Stimulated activated CD8-positive, alpha-beta memory T cell treated with anti-CD3 and anti-CD28 coated beads, Interleukin-7, amount 100 ng/mL, for 48 hours (primary cell): ENCODE measurements at places on chromosomes 6 and 20.

DNA sequence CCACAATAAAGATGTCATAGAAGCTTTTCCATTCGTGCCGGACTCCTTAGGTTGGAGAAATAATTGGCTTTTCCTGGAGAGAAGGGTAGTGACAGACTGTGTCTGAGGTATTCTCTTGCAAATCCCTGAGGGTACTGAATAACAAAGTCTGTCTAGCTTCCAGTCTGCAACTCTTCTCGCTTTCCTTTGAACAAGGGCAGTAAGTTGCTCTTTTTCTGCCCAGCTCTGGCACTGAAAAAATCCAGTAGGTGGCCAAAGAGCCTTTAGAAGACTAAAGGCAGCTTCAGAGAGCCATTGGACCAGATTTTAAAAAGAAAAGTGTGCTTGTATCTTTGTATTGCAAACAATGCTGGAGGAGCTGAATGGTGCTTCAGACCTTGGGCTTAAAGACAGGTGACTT, 20.7 kb upstream of the RREB1 start:
- DNase-seq: no peak

DNA sequence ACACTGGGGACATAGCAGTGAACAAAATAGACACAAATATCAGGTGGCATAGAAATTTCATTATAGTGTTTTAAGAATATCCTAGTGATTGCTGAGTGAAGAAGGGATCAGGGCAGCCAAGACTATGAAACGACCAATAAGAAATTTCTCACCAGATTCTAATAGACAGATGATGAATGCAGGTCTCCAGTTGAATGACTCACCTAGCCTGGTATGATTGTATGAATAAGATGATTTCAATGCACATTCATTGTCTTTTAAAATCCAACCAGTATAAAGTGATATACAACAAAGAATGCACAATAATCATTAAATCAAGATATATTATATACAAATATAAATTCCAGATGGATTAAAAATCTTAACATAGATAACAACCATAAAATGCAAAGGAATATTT, 124.5 kb upstream of the TENT5A start:
- DNase-seq: no peak

DNA sequence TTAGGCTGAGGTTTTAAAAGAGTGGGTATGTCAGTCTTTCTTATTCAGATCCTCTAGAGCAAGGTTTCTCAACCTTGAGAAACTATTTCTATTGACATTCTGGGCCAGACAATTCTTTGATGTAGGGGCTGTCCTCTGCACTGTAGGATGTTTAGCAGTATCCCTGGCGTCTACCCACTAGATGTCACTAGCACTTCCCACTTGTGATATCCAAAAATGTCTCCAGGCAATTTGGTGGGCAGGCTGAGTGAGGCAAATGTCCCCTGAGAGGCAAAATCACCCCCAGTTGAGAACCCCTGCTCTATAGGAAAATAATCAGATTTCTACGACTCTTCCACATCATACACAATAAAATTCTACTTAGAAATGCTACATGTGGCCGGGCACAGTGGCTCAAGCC, 7.7 kb upstream of the ZKSCAN8 start:
- DNase-seq: no peak

GRCh38 chr20:25011261-25011660, 18.7 kb upstream of the APMAP start:
- DNase-seq: no peak

DNA sequence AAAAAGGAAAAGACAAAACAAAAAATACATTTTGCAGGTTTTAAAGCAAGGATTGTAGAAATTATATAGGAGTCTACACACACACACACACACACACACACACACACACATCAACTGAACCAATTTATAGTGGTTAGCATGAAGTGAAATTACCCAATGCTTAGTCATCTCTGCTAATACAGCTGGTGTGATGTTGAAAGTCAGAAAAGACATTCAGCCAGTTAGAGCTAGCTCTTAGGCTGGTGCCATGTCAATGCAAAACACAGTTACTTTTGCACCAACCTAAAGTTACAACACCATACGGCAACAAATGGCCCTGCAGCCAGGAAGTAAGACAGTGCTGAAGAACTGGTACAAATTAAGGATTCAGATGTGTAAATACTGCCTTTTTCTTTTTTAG, 15.2 kb downstream of the FAM210B start:
- DNase-seq: no peak

- no peak for DNase-seq
Observed at GRCh38 chr6:7523922-7524321, 17.5 kb upstream of the DSP start.

GRCh38 chr20:12243327-12243726, 325.6 kb downstream of the BTBD3 start:
- no peak for DNase-seq

- DNase-seq: no peak
Observed at GRCh38 chr20:44064501-44065400, 122.2 kb downstream of the JPH2 start.

DNA sequence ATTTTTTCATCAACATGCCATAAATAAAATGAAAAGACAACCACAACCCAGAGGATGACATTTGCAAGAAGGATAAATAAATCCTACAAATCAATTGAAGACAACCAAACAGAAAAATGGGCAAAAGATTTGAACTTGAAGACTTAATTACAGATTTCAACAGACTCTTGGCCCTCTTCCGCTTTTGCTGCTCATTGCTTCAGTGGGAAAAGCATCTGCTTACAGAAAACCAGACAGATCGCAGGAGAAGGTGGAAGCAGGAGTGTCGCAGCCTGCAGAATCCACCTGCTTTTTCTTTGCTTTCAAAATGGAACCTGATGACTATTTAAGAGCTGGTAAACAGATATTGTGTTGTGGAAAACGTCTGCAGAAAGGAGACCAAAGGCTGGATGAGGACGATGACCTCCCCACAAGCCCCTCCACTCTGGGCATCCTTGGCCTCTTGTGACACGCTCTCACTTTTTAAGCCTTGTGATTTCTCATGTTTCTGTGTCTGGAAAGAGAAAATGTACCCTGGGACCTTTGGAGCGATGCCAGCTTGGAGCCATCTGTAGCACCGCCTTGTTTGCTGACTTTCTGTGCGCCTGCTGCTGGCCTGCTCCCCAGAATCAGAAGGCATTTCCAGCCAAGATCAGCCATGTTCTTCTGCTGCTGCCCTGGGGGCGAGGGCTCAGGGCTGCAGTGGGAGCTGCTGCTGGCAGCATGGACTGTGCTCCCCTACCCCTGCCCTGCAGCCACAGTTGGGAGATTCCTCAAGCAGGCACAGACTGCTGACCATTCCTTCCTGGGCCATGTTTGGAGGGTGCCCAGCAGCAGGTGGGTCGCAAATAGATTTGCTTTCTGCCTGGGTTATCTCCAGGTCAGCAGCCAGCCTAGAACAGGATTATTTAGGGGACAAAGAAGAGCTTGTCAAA, 3.6 kb upstream of the CSTL1 start:
- DNase-seq: no peak

- no peak for DNase-seq
Observed at GRCh38 chr6:88295663-88296062, 129.5 kb upstream of the CNR1 start.

DNA sequence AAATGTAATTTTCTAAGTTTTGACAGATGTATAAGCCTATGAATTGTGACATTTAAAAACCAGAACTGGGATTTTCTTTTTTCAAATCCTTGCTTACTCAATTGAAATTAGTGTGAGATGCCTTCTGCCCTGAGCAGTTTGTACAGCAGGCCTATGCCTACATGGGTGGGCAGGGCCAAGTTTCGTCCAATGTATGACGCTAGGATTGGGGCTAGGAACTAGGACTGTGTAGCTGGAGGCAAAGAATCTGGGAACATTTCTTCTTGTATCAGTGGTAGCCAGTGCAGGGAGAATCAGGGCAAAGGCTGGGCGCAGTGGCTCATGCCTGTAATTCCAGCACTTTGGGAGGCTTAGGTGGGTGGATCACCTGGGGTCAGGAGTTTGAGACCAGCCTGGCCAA, 3.9 kb upstream of the PTPRA start:
- no peak for DNase-seq

DNA sequence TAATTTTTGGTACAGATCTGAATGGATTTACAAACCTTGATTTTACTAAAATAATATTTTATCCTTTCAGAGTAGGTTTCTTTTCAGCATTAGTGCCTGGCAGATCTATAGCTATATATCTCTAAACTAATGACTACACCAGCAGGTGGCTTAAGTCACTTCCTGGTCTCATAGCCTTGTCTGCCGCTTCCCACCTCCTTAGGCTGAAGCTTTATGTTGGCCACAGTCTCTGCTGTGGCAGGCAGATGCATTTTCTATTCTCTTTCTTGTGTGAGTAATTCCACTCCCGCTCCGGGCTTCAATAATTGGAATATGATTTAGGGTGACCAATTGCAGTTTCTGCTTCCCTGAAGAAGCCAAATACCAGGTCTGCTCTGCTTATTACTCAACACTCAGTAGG, 226.8 kb upstream of the HS3ST5 start:
- no peak for DNase-seq

- no peak for DNase-seq
Observed at GRCh38 chr6:41073968-41074691, 1.4 kb downstream of the NFYA start.

GRCh38 chr6:37182736-37183590, 13.0 kb downstream of the PIM1 start:
- no peak for DNase-seq

- DNase-seq: no peak
Observed at GRCh38 chr6:1402868-1403267, 13.5 kb downstream of the FOXF2 start.

DNA sequence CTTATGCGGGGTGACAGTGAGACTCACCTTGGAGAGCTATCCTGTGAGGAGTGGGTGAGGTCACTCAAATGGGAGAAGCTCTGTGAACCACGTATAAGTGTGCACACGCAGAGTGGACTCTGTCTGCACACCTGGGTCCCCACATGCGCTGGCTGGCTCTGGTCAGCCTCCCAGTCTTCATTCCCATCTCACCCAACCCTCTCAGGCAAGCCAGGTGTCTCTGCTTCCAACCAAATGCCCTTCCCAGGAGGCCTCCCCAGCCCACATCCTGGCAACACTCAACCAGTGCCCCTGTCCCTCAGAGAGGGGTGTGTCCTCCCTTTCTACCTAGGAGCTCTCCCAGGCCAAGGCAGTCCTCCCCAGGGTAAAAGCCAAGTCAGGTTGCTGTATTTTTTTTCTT, 8.0 kb upstream of the PI16 start:
- DNase-seq: no peak

DNA sequence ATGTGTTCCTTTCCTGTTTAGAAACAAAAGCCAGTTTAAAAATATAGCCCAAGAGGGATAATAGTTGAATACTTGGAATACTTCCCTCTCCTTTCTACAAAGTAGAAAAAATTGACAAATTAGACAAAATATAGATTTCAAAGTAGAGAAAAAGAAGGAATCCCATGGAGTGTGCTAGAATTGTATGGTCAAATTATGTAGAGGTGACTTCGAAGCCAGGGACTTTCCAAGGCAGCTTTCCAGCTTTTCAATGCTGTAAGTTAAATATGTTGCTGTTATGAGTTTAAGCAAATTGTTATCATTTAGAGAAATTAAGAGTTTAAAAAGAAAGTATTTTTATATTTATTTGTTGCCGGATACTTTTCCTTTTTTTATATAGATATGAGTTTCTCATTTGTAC, 415.5 kb upstream of the OPRM1 start:
- DNase-seq: no peak

- no peak for DNase-seq
Observed at GRCh38 chr6:112302142-112302705, 44.9 kb upstream of the RFPL4B start.

DNA sequence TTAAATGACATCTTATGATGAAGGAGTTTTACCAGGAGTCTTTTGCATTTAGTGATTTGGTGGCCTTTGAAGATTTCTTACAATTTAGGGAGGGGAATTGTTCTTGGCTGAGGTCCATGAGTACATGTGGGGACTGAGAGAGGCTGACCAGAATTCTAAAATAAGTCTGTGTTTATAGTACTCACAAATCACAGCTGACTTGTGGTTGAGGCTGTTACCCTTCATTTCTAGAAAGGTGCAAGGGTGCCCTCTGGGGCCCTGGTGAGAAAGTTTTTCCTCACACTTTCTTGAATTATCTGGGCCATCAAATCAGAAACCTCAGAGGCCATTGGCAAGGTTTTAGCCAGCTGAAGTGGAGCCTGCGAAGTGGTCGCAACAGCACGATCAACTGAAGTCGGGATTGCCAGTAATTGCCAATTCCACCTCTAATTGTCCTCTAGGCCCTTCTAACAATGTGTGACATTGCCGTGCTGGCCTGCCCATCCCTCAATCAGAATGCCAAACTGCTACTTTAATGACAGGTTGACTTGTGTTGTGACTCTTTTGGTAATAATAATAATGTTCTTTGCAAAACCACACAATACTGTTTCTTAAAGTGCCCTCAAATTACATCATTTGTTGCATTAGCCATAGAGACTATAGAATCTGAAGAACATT, 221.6 kb downstream of the OGFRL1 start:
- DNase-seq: no peak

GRCh38 chr20:20606050-20606449, 106.4 kb downstream of the RALGAPA2 start:
- no peak for DNase-seq

GRCh38 chr6:24985323-24985722, 49.6 kb upstream of the RIPOR2 start:
- DNase-seq: no peak

DNA sequence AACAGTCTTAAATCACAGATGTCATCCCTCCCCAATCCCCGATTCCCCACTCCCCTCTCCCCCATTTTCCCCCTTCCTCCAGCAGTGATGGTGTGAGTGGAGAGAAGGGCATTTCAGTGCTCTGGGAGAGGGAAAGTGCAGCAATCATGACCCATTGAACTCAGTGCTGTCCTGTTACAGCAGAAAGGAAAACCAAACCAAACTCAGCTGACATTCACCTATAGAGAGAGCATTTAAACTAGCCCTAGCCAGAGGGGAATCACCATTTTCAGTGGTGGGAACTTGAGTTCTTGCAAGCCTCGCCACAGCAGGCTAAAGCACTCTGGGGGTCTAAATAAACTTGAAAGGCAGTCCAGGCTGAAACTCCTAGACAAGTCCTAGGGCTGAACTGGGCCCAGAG, 129.9 kb upstream of the COL21A1 start:
- no peak for DNase-seq

DNA sequence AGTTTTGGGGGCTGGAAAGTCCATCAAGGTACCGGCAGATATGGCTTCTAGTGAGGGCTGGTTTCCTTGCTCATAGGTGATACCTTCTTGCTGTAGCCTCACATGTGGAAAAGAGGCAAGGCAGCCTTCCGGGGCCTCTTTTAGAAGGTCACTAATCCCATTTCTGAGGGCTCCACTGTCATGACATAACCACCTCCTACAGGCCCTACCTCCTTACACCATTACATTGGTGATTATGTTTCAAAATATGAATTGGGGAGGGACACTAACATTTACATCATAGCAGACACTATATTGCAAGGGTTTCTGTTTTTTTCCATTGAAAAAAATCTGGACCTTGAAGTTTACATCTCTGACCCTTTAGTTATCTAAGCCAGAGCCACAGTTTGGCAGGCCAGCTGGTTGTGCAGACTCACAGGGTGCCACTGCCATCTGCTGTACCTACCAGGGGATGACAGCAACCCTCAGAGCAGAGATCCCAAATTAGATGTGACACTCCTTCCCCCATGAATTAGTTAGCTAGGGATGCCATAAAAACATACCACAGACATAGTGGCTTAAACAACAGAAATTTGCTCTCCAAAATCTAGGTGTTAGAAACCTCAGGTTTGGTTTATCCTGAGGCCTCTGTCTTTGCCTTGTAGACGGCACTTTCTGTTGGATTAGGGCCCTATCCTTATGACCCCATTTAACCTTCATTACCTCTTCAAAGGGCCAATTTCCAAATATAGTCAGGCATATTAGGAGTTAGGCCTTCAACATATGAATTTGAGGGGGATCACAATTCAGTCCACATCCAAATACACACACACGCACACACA, 166.4 kb upstream of the RNF217 start:
- DNase-seq: no peak

GRCh38 chr6:155340464-155341129, 26.3 kb upstream of the TFB1M start:
- no peak for DNase-seq
